Frontal cortex (tissue), 4 donors: ENCODE measurements at places on chromosomes 7 and 10.

DNA sequence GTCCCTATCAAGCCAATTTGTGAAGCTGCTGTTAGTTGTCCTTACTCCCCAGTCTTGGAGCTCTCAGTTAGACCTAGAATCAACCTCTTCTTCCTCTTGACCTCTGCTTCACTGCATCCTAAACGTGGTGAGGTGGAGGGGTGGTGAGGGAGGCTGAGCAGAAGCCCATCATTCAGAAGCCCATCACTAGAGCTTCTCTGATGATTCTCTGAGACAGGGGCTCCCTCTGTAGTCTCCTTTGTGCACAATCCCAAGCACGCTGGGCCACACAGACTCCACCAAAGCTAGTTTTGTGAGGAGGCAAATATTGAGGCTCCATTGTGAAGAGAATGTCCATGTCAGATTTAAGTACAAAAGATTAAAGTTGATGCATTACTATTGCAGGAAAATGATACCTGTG, 163.8 kb upstream of the PRSS1 start:
- no peak for DNase-seq

DNA sequence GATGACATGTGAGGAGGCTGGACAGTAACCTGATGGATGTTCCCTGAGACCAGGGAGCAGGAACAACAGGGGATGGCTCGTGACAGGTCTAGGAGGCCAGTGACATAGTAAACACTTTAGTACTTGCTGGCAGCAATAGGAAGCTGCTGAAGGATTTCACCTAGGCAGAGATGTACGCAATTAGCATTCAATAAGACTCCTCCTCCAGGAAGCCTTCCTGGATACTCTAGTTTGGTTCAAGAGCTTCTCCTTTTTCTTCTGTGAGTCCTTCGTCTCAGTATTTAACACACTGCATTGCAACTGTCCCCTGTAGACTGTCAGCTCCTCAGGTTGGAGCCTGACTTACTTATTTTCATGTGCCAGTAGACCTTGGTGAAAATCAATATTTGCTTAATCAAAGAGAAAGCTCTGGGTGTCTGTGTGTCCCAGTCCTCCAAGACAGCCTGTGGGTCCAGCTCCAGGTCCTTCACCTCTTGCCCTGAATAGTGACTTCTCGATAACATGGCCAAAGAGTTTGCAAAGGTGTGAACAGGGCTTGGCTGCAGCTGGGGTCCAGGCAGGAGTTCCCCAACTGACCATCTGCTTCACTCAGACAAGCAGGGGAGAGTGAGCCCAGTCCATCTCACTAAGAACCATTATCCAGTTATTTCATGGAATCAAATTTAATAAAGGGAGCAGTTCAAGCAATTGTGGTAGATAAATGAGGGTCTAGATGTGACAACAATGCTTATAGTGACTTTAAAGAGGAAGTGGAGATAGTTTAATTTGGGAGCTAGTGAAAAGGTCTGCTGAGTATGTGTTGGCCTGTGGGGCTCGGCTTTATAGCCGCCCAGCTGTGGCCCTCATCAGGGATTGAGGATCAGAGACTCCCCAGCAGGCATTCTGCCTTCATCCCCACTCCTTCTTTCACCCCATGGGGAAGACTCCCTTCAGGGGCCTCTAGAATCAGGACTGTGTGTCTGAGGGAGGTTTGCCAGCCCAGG, 9.4 kb downstream of the TMEM273 start:
- no peak for DNase-seq

GRCh38 chr7:28005847-28006231, 174.8 kb downstream of the JAZF1 start:
- no peak for DNase-seq

- no peak for DNase-seq
Measured at GRCh38 chr10:125513429-125514182, 169.4 kb downstream of the TEX36 start.

DNA sequence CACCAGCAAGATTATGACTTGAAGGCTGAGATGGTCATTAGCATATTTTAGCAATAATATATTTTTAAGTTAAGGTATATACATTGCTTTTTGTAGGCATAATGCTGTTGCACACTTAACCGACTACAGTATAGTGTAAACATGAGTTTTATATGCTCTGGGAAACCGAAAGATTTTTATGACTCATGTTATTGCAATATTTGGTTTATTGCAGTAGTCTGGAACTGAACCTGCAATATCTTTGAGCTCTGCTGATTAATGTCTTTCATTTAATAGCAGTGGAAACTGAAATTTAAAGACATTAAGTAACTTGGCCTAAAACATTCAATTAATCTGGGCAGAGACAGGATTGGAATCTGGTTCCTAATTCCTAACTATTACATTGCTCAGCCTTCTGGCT, 266.7 kb upstream of the PLXDC2 start:
- no peak for DNase-seq

DNA sequence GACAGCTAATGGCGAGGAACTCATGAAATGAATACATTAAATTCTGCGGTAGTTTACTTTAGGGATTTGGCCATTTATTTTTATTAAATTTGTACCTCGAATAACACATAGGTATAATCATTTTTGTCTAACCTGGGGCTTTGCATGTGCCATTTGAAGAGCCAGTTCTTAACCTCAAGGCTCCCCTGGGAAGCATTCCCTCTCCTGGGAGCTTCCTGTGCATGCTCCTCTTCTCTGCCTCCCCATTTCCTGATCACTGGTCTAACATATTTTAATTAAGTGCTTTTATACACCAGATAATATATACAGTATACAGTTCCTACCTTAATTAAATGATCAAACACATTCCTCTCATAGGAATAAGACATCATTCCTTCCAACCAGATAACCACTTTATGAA, 183.9 kb upstream of the FZD1 start:
- no peak for DNase-seq

- no peak for DNase-seq
Measured at GRCh38 chr7:151455690-151456089, 15.7 kb upstream of the CRYGN start.
